ENCODE measurements at places on chromosomes 12 and 14.

DNA sequence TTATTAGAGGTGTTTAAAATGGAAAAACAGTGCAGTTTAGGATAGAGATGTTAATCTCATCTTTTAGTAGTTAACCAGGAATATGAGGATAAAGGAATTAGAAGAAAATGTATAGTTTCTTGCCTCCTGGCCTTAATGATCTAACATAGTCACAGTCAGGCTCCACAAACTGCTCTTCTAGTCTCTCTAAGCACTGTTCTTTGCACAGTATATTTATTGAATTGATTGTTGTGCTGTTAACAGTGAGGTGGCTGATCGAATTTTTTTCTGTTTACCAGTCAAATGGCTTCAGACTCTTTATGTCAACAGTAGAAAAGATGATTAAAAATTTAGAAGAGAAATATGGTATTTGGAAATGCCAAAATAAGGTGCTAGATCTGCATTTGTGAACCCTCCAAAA lies 37.8 kb downstream of the ATF7IP start:
- DNase-seq: no peak

GRCh38 chr14:98008381-98009113 lies 1211.4 kb downstream of the VRK1 start:
- DNase-seq: no peak

DNA sequence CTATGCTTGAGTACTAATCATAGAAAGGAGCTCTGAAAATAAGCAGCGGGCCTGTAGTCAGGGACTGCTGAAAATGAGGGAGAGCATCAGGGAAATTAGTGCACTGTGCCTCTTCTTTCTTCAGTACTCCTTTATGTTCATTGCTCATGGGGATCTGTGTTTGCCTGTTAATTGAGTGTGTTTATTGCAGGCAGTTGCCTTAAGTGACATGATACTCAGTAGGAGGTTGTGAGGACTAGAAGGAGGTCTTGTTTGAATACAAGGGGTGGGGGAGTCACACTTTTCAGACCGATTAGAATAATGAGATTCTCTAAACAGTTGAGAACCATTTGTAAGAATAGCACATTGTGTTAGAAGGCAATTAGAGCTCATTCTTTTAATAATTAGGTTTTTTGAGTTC lies 102.6 kb upstream of the SLCO1C1 start:
- no peak for DNase-seq

GRCh38 chr12:66803930-66804329 lies 125.1 kb upstream of the GRIP1 start:
- DNase-seq: no peak

DNA sequence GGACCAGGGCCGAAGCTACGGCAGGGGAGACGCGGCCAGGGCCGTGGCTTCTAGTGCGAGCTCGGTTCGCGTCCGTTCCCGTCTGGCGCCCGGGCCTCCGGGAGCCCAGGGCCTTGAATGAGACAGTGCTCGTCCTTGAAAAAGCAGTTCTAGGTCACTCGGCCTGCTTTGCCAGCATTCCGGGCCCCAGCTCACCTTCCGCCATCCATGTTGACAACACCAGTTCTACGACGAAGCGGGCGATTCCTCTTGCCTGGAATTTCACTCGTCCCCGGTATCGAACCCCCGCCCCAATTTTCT lies 4.5 kb downstream of the OR10AD1 start:
- DNase-seq: no peak

- DNase-seq: no peak
Observed at GRCh38 chr12:124397399-124397679, 102.4 kb downstream of the RFLNA start.

DNA sequence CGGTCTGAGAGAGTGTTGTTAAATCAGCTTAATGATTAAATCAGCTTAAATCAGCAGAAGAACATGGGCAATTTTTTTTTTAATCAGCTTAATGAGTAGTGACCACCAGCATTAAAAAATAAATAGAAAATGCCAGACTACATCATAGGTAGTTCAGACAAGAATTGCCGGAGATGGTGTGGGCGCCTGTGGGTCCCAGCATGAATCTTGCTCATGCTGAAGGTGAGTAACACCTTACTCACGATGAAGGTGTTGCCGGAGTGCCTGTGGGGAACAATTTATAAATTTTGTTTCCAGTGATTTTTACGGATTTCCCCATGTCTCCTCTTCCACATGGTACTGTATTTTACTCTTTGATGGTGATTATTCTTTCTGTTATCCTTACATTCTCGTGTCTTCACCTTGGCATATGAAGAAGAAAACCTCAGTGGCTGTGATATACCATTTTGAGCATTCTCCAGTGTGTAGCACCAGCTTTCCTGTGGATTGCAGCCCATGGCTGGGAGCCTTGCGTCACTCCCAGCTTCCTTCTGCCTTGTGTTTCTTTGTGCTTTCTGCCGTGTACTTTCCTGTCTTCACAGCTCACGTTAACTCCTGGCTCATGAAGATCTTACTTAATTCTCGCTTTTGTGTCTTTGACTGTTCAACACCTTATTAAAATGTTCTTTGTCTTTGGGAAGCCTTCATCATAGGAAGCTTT lies 4.7 kb downstream of the TDRD9 start:
- no peak for DNase-seq

GRCh38 chr12:15700595-15700994 lies 88.6 kb downstream of the EPS8 start:
- no peak for DNase-seq

- DNase-seq: no peak
Observed at GRCh38 chr12:15234011-15234410, 12.8 kb upstream of the RERG start.

Data from substantia nigra (tissue), 51 donors.